ENCODE measurements at places on chromosomes 7 and 10. TPM values are rescaled to one million over a fixed set of nuclear protein-coding genes. Genes with fewer than 3 reads are reported as not detected.

The STARD3NL gene
- 34.3 TPM for polyA plus RNA-seq

The ZNF239 gene
- polyA plus RNA-seq, result 0.50 TPM

The ELN gene
- polyA plus RNA-seq, result 1,097 TPM

The GHRHR gene
- polyA plus RNA-seq, result 3.3 TPM

The TBC1D12 gene
- polyA plus RNA-seq, result 6.6 TPM

The CRHR2 gene
- polyA plus RNA-seq, result not detected

The NIPSNAP2 gene
- 34.3 TPM for polyA plus RNA-seq

The PHKG1 gene
- polyA plus RNA-seq, result 2.9 TPM

The SAP25 gene
- polyA plus RNA-seq, result 0.75 TPM

The GIMAP6 gene
- polyA plus RNA-seq, result 3.0 TPM

The ZNF487 gene
- 9.4 TPM for polyA plus RNA-seq

The ASB10 gene
- polyA plus RNA-seq, result not detected

The OPN4 gene
- not detected for polyA plus RNA-seq

The FANK1 gene
- 6.1 TPM for polyA plus RNA-seq

The ACSL5 gene
- 0.92 TPM for polyA plus RNA-seq

The SH2B2 gene
- 2.4 TPM for polyA plus RNA-seq

The SUGCT gene
- polyA plus RNA-seq, result 152 TPM

The CHST3 gene
- polyA plus RNA-seq, result 8.6 TPM

The TCAF2 gene
- polyA plus RNA-seq, result 1.9 TPM

The ZSCAN25 gene
- polyA plus RNA-seq, result 2.1 TPM

The HTR5A gene
- polyA plus RNA-seq, result not detected
